NCI-H1930 (cell line): ENCODE measurements at places on chromosomes 7 and 10.

DNA sequence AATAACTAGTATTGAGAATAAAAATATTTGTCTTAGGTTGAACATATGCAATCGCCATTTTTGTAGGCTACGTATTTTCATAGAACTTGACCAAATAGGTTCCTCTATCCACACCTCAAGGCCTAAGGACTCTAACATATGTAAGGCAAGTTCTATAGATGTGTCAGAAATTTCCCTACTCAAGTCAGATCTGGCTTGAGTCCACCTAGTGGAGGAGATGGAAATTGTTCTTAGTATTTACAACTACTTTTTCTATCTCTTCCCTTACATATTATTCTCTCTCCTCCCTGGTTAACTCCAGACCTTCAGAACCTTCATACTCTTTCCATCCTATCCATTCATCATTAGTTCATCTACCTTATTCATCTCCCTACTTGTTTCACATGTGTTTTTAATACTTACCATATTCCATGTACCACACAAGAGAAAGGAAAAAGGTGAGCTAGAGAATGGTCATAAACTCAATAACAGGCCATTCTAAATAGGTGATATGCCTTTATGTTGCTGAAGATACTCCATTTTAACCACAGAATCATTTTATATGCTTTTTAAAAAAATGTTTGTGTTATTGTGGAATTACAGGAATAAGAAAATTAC lies 174.5 kb upstream of the HDAC9 start:
- DNase-seq, result no peak

DNA sequence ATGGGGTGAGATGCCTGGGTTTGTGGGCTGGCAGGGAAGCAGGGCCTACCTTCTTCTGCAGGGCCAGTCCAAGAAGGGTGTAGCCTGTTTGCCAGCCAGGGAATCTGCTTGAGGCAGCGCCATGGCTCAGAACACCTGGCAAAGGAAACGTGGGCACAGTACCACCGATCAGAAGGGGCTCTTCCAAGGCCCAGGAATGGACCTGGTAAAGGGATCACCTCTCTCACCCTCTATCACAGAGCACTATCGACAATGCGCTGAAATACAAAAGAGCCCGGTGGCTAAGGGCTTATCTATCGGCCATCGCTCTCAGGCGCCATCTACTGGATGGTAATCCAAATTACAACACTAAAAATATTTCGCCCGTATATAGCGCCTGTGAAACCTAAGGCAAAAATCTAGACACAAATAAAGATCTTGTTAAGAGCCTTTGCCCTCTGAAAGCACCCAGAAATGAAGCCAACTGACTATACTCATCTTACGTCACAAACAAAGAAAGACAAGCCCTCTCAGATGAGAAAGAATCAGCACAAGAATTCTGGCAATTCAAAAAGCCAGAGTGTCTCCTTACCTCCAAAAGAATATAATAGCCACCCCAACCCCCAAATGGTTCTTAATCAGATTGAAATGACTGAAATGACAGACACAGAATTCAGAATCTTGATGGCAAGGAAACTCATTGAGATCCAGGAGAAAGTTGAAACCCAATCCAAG lies 217.8 kb upstream of the HPS1 start:
- DNase-seq, result no peak

GRCh38 chr7:33237036-33237435 lies 107.7 kb downstream of the BBS9 start:
- no peak for DNase-seq

DNA sequence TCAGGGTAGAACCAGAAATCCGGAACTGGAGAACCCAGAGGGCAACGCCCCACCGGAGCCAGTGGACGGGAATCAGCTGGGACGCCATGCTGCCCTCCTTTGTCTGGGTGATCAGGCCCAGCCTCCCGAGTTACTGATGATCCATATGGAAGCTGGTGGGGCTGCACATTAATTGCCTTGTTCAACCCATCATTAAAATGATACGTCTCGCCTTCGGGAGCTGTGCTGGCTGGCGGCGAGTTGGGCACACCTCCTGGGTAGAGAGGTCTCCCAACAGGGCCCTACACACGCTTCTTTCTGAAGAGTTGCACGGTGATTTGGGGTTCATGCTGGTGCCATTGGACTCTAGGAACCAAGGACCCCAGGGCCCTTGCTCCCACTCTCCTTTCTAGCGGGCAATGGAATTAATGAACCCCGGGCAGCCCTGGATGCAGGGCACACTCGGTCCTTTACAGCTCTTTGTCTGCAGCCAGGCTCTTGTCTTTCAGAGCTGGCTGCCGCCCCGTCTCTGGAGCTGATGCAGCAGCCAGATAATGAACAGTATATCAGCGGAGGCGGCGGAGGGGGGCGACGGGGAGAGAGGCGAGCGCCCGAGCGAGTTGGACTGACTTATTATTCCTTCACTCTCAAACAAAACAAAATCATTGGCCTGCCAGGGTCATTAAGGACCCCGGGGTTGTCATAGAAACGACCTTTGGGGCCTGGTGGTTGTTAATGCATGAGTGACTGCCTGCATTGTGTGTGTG lies 412.2 kb upstream of the ZMIZ1 start:
- DNase-seq, result no peak

DNA sequence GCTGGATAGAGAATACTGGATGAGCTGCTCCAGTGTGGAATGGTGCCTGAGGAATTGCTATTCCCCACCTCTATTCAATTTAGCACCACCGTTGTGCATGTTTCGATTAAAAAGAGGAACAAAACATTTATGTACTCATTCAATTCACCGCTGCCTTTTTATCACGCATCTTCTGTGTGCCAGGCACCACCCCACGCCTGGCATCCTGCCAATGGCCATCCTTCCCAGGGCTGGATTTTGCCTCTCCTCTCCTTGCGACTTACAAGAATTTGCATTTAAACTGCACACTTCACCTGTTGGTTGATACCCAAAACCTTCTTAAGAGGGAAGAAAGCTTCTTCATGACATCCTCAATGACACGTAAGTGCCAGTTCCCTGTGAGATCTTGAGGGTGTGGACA lies 110.2 kb upstream of the DPP6 start:
- DNase-seq, result no peak

- DNase-seq, result no peak
These were observed 250.4 kb downstream of the RNLS start for GRCh38 chr10:88332503-88333247.

DNA sequence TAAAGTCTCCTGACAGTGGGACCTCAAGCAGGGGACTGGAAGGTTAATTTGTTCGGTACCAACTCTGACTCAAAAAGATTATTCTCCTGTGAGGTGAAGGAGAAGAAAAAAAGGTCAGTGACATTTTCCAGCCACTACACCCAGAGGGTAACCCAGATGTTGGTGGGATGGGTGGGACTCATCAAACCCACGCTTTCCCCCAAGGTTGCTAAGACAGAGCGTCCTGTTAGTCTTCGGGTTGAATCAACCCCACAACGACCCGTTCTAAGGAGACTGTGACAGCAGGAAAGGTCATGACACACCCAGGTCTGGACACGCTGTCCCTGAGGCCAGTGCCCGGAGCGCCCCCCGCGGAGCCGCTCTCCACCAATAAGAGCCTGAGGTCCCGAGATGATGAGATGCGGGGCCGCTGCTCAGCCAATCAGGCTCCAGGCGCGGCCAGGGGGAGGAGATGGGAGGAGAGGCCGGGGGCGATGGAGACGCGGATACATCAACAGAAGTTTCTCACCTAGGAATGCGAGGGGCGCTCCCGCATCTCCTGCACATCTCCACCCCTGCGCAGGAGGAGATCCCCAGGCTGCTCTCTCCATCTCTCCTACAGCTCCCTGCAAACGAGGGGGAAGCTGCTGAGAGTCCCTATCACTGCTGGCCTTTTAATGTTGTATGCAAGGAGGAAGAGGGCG lies at the start of gene WNT16:
TSS of gene WNT16 (plus strand) at position 493 of the 683 bp plus-strand sequence. CDS start 293 bp downstream, outside the sequence.
- no peak for DNase-seq

DNA sequence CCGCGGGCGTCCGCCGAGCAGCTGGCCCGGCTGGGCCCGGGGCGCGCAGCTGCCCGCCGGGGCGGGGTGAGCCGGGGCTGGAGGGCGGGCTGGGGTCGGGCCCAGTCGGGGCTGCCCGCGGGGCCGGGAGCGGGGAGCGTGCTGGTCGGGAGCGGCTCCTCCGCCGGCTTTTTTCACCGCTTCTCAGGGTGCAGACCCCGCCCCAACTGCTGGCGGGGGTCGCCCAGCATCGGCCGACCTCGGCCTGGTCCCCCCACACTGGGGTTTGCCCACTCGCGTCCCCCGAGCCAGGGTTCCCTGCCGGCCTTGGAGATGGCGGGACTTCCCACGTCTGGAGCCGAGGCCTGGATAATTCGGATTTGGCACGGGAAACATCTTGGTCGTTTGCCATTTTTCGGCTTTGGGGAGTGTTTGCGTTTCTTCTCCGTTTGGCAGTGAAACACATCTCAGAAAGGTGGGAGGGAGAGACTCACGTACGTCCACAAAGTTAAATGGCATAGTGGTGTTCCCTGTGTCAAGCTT lies 432 bp downstream of the TMEM248 start:
- no peak for DNase-seq

- no peak for DNase-seq
These were observed 62.4 kb upstream of the LRRC18 start for GRCh38 chr10:49001870-49002672.

DNA sequence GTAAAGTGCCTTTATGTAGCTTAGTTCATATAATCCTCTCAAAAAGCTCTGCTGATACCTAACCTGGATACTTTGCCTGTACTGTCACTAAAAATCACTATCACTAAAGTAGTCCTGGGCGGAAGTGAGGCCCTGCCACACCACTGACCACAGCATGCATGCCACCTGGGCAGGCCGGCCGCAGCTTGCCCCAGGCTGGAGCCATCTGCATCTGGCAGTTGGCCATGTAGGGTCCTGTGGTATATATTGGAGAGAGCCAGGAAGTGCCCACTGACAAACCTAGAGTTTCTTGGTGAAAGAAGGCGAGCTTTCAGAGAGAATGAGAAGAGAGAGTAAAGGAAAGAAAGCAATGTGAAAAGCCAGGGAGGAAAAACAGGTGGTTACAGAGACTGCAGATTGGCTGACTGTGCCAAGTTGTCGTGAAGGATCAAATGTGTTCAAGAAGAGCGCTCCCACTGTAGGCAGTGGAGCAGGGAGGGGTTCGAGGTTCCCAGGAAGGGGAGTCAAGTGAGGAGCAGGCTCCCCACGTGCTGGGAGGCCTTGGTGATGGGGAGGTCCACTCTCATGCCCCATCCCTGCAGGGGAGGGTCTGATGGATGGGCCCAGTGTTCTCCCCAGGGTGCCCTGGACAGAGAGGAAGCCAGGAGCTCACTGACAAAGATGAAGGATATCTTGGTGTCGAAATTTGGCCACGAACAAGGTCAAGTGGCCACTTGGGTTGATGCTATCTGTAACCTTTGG lies 13.6 kb downstream of the LOXL4 start:
- DNase-seq, result no peak

GRCh38 chr10:14396411-14397048 lies 65.8 kb upstream of the FRMD4A start:
- no peak for DNase-seq

DNA sequence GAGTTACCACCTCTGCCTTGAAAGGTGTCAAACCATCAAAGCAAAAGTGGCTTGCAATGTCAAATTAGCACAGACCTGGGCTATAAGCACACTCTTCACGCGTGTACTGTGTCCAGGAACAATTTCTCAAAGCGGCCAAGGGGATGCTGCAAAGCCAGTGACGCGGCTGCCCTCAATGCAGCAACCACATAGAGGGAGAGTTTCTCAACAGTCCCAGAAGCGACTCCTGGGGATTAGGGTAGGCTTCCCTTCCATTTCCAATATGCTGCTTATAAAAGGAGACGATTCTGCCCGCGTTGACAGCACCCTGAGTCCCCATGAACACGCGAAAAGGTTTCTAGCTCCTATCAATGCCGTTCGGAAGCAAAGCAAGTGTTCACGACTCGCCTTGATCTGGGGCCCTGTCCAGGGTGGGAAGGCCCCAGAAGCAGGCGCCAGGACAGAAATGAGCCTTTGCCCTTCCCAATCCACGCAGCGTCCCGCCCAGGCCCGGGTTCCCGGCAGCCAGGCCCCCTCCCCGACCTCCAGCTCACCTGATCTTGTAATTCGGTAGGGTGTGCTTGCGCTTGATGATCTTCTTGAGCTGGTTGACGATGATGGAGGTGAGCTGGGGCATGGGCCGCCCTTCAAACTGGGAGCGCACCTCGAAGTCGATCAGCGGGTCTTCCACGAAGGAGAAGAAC lies 1.3 kb downstream of the PDZD8 start:
- no peak for DNase-seq

DNA sequence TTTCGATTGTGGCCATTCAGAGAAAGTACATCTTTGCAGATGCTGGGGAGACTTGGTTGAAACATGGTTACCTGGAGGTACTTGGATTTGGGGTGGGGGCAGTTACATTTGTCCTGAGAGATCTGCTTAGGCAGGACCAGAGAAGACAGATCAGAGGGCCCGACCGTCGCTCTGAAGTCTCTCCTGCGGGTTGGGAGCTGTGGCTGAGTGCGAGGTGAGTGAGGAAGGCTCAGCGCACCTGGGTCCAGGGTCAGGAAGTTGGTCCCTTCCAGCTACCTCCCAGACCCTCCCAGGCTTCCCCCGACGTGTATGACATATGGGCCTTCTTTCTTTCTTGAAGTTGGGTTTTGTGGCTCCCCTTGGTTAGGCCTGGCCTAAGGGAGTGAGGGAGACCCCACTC lies 56.3 kb downstream of the LHPP start:
- no peak for DNase-seq

- no peak for DNase-seq
These were observed 29.5 kb downstream of the NUDT5 start for GRCh38 chr10:12165999-12166775.

- DNase-seq, result no peak
These were observed 16.6 kb downstream of the MEIG1 start for GRCh38 chr10:14975672-14976273.

DNA sequence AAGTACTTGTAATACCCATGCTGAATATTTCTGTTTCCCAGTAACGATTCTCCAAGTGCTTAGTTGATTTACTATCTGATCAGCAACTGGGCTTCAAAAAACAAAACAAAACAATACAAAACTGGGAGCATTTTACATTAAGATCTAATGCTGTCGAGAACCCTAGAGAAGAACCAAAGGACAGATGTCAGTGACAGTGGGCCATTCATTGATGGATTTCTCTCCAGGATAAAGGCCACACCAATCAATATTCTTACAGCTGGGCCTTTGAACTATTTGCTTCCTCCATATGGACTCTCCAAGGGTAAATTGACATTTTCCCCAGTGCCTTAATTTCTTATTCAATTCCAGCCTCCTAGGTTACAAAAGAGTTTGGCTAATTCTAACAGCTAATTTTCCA lies 217.5 kb downstream of the ADAM12 start:
- DNase-seq, result no peak

GRCh38 chr10:88082806-88083596 lies 219.6 kb downstream of the PTEN start:
- DNase-seq, result no peak
